MG63 (cell line): ENCODE measurements at places on chromosomes 6 and 20.

DNA sequence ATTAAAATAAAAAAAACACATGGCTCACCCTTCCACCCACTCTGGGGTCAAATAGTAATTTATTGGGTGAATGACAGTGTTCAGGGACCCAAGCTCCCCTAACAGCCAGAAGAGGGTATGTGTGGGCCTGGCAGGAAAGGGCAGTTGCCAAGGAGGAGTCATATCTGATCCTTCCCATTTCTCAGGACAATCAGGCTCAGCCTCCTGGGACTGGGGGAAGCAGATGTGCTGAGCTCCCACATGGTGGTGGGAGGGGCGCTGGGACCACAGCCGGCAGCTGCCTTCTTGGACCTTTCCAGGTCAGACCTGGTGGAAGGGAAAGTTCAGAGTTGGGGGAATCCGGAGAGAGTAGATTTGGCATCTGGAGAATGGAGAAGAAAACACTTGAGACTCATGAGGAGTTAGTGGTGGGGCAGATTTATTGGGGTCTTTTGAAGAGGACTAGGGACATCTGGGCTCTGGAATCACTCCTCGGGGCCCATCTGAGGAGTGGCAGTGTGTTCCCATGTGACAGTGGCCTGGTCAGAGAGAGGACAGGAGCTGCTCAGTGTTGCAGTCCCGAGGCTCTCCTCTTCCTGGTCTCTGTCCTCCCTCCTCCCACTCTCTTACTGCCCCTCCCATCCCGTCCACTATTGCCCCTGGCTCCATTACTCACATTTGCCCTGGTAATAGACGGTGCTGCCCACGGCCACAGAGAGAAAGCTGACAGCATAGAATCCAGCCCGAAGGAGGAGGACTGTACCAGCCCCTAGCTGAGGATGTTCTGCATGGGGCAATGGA is 3.0 kb downstream of the LST1 start:
- no peak for DNase-seq

- no peak for DNase-seq
These were observed 56.2 kb downstream of the GJA10 start for GRCh38 chr6:89950446-89950845.

DNA sequence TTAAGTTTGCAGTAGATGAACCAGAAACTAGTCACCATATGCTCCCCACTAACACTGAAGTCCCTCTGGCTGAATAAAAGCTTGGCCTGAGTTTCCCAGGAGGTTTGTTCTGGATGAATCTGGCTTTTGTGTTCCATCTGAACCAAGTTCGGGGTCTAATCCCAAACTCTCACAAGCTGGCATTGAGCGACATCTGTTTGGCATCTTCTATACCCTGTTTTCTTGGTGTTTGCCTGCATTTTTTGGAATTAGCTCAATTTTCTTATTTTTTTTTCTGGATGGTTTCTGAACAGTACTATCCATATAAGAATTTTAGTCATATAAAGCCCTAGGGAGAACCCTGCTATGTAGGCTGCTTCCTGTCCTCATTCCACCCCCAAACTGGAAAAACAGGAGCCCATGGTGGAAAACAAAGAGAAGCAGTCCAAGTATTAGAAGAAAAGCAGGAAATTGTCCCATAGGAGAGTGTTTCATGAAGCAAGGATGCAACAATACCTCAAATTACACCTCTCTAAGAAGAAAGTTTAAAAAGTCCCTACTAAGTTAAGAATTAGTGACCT is 737.1 kb downstream of the DHX35 start:
- no peak for DNase-seq

- DNase-seq, result no peak
These were observed 22.6 kb upstream of the PREX1 start for GRCh38 chr20:48850257-48850976.

DNA sequence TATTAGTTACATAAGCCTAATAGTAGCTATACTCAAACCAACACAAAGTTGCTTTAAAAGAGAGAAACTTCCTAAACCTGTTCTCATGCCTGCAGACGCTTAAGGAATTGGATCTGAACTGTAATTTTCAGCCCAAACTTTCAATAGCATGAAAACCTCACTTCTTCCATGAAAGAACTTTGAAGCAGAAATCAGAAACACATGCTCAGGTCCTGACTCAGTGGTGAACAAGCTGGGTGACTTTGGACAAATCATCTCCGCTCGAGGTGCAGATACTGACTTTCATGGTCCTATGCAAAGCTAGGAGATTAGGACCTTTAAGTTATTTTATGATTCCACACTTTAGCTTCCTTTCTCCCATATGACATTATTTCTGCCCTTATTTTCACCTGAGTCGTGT is 36.5 kb downstream of the NOX3 start:
- no peak for DNase-seq

DNA sequence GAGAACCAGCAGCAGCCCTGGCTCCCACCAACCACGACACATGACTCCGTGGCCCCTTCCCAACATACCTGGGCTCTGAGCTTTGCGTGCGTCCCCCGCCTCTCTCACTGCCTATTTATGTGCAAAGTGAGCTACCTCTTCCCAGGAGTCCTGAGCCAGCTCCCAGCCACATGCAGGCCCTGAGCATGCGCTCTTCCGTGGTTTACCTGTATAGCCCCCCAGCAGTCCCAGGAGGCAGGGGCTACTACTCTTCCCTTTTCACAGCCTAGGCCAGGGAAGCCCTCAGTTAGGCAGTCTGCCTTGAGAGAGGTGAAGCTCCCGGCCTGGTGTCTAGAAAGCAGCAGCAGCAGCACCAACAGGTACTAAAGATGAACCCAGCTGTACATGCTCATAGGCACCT is 114.8 kb upstream of the CDYL start:
- DNase-seq, result no peak

GRCh38 chr6:82260997-82261732 is 13.6 kb upstream of the IBTK start:
- DNase-seq, result no peak

GRCh38 chr20:59159493-59160376 is 3.9 kb upstream of the ZNF831 start:
- no peak for DNase-seq

- DNase-seq, result no peak
These were observed 37.6 kb downstream of the SPTLC3 start for GRCh38 chr20:13046409-13046808.

- DNase-seq, result no peak
These were observed 229.8 kb downstream of the ZMYND8 start for GRCh38 chr20:47126709-47127108.

GRCh38 chr6:56831334-56831733 is 123.6 kb upstream of the BEND6 start:
- no peak for DNase-seq

DNA sequence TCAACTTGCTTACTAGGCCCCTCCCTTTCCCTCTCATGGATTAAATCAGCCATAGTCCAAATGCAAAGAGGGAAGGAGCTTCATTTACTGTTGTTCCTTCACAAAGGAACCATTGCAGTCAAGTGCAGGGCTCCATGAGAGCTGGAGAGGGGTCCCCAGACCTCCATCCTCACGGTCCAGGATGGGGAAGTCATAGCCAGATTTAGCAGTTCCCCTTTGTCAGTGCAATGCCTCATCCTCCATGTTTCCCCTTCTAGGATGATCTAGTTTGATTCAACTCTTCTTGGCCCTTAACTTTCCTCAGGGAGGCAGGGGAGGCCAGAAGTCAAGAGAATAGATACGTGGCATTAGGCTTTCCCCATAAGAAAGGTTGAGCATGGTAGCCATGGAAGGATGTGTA is 66.5 kb upstream of the FUCA2 start:
- DNase-seq, result no peak

DNA sequence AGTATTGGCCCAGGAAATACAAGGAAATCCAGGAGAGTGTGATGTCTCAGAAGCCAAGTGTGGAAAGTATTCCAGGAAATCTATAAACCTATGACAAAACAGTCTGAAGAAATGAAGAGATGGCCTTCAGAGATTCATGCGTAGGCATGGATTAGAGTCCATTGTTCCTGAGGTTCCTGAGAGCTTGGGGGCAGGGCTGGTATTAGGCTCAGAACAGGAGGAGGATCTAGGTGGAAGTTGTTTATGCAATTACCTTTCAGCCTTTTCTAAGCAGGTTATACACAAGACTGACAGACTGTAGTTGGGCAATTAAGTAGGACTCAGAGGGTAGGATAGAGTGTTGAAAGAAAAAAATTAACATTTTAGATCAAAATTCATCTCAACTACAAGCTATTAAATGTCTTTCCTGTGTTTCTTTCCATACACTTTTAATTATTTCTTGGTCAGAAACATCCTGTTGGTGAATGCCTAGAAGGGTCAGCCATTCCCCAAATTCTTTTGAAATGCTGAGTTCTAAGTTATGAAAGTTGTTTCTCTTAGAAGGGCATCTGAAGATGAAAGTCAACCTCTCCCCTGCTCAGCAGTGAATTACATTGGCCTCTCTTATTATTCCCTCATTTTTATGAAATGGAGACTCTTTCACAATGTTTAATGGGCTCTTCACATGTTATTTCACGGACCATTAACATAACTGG is 201.2 kb upstream of the MYLIP start:
- DNase-seq, result no peak
